ENCODE measurements at places on chromosomes 12 and 14.
A peak's percentile ranks its signal among the peaks of the same experiment; 100 is the strongest.

DNA sequence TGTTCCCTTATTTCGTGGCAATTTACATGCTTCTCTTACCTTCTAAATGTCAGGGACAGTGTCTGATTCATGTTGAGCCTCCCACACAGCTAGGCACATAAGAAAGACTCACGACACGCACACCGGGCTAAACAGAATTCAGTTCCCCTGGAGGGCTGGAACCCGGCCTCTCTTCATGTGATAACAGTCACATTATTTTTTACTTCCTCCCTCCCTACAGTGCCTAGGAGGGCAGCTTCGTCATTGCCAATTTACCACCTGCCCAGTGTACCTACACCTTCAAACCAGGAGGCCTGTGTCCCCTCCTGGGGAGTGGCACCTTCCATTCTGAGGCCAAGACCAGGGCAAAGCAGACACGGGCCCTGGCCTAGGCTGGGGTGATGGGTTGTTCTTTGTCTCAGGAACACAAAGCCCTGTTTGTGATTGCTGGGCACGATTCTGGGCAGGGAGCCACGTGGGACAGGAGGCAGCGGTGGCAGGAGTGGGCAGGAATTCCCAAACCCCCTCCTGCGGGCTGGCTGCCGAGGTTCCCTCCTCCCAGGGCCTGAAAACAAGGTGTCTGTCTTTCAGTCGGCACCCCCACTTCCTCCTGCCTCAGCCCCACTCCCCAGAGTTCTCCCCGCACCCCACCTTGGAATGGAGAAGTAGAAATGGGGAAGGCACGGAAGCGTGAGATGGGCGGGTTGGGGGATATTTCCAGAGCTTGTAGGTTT is 6.8 kb upstream of the RASAL1 start:
- DNase-seq: no peak

GRCh38 chr14:45048385-45048784 is 35.5 kb upstream of the PRPF39 start:
- no peak for DNase-seq

GRCh38 chr14:43411841-43412240 is 1095.2 kb downstream of the FSCB start:
- DNase-seq: no peak

GRCh38 chr14:101852785-101853184 is 91.3 kb downstream of the PPP2R5C start:
- DNase-seq: no peak

DNA sequence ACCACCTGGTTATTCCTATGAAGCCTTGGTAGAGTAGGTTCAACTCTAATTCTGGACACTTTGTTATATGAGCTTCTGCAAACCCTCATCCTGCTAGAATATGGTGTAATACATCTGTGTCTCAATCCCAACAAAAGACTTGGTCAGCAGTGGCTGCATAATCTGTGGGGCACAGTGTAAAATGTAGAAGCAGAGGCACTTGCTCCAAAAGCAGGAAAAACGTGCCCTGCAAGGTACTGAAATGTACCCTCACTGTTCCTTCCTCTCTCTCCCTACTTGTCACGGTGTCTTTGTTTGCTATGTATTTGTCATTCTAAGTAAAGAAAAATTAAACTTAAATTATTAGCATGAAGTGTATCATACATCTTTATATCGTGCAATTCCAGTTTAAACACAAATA is 267.9 kb downstream of the BCL11B start:
- DNase-seq: no peak

GRCh38 chr12:12185414-12185813 is 81.4 kb downstream of the LRP6 start:
- no peak for DNase-seq

GRCh38 chr14:55533960-55534359 is 46.0 kb upstream of the KTN1 start:
- DNase-seq: no peak

DNA sequence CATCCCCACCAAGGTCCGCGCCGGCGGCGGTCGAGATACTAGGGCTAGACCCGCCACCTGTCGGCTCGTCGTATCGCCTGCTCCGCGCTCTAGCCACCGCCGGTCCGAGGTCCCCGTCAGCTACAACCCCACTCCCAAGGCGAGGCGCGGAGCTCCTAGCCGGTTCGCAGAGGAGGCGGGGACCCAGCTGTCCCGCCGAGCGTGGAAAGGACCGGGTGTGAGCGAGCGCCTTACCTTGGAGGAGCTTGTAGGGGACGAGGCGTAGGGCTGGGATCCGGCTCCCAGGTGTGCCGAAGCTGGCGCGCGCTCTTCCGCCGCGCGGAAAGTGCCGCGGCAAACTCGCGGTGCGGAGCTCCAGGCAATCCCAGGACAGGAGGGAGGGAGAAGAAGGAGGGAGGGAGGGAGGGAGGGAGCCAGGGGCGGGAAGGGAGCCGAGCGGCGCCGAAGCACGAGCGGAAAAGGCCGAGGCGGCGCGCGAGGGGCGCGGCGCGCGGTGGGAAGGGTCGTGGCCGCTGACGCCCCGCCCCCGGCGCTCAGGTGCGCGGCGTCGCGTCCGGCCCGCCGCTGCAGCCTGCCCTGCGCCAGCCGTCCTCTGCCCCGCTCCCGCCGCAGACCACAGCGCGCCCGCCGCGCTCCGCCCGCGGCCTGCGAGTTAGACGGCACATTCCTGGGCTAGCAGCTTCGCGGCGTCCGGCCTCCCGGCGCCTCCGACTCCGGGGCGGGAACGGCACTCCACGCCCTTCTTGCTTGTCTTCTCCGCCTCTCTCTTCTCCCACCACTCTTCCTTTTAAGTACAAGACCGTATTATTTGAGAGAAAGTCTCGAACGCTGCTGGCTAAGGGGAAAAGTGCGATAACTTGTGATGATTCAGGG is at the start of gene PAWR:
Gene PAWR (minus strand): TSS at position 327 of the 873 bp plus-strand sequence. CDS start 720 bp downstream, outside the sequence.
- DNase-seq: peak; percentile 93

DNA sequence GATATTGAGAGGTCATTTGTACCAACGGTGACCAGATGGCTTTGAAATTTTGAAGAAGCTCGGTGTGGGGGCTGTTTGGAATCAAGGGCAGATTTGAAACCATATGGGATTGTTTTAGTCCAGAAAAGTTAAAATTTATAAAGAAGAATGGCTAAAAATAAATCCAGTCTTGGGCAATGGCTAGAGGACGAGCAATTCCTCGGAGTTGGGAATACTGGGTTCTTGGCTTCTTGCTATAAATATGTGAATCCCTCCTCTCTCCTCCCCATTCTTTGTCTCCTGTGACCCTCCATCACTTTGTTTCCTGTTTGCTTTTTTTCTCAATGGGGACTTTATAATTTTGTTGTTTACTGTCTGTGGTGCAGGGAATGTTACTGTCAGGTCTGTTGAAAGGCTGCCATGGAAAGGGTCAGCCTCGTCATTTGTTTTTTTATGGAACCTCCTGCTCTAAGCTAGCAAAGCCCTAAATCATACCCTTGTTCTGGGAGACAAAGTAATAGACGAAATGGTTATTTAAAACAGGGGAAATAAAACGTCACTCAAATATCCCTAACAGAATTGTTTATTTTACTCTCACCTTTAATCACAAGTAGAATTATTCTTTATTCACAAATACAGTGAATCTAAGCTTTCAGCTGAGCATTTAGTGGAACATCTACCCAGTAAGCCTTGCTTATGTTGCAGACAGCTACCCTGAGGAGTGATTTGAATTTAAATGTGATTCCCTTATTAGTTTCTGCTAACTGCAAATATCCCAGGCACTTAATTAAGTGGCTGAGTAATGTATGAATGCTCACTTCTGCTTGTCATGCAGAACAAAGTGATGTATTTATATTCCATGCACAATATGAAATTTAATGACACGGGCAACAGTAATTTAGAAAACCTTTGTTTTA is 273.1 kb upstream of the NOVA1 start:
- DNase-seq: no peak

DNA sequence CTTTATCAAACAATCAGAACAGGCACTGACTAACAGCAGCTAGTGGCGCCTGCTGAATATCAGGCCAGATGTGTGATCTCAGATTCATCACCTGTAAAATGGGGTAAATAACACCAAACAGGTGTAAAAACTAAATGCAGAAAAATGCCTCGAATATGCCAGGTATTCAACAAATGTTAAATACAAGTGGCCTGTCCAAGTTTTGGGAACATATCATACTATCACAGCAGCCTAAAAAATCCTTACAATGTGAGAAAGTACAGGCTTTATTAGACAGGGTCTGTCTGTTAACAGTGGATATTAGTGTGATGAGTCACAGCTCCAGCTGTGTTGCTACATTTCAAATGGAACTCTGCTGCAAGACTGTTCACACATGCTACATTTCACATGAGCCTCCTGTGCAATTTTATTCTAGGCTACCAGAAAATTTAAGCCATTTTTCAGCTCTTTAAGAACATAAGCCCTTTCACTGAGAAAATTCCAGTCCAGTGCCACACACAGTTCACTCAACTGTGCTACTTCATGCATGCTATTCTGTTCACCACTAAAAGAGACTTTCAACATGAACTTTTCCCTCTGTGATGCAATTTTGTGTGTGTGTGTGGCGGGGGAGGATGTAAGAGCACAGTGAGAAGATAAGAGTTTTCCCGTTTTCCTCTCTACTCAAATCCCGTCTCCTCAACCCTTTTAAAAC is 56.7 kb downstream of the MSRB3 start:
- peak; percentile 89 for DNase-seq
